ENCODE measurements at places on chromosomes 1 and 21.

DNA sequence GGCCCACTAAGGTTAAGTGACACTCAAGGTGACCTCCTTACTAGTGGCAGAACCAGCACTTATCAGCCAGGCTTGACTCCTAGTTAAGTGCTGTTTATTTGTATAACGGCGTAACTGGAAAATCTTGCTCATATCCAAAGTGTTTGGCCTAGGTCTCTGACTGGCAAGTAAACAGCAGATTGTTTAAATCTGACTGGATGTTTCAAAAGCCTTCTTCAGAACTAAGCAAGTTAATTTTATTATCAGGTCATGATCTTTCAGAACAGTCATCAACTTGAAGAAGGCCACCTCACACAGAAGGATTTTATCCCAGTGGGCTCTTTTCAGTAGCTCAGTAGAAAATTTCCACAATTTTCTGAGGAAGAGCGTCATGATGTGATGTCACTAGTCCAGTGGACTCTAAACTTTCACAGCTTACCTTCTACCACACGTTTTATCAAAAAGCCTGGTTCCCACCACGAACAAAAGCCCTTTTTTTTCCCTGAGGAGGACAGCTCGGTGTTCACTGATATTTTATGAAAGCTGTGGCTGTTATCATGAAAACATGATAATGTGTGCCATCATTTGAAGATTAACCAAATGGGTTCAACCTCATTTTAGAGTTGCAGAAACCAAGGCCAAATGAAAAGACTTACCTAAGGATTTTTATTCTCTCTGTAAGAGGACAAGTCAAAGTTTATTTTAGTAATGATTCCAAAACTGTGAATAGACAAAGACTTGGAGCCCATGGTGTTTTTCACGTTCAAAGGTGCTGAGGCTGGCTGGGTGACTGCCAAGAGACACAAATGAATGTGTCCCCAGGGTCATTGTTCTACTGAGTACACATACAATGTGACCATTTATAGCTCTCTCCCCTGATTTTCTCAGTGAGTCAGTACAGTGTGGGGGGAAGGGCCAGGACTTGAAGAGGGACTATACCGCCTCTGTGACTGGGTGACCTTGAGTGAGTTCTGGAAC is 9.1 kb downstream of the SGIP1 start:
- DNase-seq: peak; percentile 83

DNA sequence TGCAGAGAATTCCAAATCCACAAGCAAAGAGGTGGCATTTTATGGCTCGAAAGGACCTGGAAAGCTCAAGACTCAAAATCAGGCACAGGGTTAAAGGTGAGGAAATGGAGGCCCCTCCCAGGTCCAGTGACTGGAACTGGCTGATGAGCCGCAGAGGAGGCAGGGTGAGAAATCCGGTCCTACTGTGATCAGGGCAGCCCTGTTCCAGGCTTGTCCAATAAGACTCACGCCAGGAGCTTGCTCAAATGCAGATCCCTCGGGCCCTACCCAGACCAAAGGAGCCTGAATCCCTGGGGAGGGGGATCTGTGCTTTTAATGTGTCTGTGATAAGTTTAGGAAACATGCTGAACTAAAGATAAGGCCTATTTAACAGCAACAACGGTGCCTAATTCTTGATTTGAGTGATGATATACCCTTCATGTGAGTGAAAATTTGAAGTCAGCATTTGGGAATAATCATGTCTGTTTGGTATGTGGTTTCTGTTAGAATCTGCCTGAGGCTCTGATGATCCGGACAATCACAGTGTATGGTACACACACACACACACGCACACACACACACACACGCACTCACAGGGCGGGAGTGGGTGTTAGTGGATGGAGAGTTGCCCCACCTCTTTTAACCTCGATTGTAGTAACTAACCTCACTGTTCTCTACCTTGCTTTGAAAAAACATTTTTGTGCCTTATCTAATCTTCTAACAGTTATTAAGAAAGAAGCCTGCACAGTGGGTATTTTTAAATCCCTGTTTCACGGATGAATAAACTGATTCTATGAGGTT is 54.1 kb upstream of the LYST start:
- DNase-seq: no peak

DNA sequence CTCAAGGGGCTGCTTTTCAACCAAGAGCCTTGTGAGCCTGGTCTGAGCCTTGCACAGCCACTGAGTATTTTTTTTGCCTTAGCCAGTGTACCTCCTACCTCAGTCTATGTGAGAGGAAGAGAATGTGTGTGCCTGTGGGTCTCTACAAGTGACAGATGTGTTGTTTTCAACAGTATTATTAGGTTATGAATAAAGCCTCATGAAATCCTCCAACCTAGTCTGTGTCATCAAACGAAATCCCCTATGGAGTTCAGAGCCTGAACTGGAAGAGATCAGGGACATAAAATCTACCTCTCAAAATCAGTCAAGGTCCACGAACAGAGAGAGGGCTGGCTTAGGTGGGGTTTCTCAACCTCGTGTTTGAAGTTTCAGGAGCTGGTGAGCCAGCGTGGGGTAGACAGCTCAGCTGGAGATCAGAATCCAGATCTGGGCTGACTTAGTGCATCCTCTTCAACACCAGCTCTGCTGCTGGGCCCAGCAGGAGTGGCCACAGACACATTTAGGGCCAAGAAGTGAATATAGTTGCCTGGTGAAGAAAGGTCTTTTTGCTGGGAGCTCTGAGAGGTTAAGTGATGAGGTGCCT is 8.2 kb downstream of the XKR8 start:
- DNase-seq: no peak

GRCh38 chr1:24417681-24418080 is 2.1 kb downstream of the NIPAL3 start:
- no peak for DNase-seq

- no peak for DNase-seq
These were observed 1352.7 kb upstream of the ADGRL2 start for GRCh38 chr1:80448081-80448480.

GRCh38 chr1:119808491-119808890 is 2.8 kb downstream of the REG4 start:
- no peak for DNase-seq

GRCh38 chr1:64537942-64538341 is 68.0 kb downstream of the CACHD1 start:
- DNase-seq: no peak
